ENCODE measurements at places on chromosomes 11 and 22. TPM values are rescaled to one million over a fixed set of nuclear protein-coding genes. Genes with fewer than 3 reads are reported as not detected.
A peak's percentile ranks its signal among the peaks of the same experiment; 100 is the strongest.

DNA sequence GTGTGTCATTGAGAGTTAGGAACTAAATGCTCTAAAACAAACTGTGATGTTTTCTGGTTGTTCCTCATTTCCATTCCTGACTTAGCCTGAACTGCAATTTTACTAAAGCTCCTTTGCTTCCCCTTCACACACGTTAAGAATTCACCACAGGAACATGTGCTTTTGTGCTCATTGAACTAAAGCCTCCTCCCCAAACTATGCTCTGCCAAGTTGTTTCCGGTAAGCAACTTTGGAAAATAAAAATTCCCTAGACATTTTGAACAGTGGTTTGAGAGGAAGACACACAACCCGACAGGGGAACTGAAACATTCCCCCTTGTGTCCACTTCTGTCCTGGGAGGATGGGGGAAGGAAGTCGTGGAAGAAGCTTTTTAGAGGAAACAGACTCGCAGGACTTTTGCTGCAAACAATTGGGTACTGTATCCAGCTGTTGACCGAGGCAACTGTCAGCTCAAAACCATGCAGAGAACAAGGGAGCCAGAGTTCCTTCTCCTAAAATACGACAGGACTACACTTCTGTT, 66.9 kb downstream of the GAB2 start:
- no peaks in the 10 kb centered on the region for H3K36me3 ChIP-seq
- H3K4me1 ChIP-seq: peaks cover 7% of the 10 kb centered on the region
- no peak overlapping the region for H3K4me3 ChIP-seq
- no peak overlapping the region for H3K27ac ChIP-seq

The CNIH2 gene
- 6.2 TPM for total RNA-seq

DNA sequence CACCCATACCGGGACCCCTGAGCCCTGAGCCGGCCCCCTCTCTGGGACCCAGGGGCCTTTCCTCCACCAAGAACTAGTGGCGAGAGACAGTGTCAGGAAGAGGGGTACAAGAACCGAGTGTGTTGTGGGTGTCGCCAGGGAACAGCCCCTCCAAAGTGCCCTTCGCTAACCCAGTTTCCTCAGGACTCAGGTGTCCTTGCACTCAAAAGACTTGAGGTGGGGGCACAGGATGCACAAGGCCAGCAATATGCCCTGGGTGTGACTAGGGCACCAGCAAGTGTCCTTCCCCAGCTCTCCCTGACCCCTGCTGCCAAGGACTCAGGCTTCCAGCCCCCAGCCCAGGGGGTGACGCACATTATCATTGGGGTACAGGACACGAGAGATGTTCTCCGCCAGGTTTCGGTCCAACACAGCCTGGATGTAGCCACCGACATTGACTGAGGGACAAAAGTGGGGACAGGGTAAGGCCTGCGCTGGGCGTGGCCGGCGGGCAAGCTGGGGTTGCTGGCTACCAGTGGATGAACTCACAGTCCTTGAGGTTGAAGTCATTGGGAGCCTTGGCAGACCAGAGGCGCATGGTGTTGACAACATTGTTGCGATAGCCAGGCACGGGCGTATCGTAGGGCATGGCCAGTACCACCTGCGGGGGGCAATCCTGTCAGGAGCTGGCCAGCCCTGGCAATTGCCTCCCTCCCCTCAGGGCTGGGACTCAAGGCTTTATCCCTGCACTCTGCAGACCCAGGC, 4.7 kb downstream of the PYGM start:
- peaks cover 34% of the 10 kb centered on the region for H3K36me3 ChIP-seq
- peaks cover 57% of the 10 kb centered on the region for H3K4me1 ChIP-seq
- no peak overlapping the region for H3K4me3 ChIP-seq

The POU2AF2 gene
- total RNA-seq: not detected

GRCh38 chr11:118663381-118663780, 16.1 kb downstream of the TREH start:
- DNase-seq: no peak
- H3K27me3 ChIP-seq: no peaks in the 10 kb centered on the region
- no peak overlapping the region for H3K4me3 ChIP-seq
- H3K27ac ChIP-seq: no peak overlapping the region
- H3K4me1 ChIP-seq: peaks cover 13% of the 10 kb centered on the region

DNA sequence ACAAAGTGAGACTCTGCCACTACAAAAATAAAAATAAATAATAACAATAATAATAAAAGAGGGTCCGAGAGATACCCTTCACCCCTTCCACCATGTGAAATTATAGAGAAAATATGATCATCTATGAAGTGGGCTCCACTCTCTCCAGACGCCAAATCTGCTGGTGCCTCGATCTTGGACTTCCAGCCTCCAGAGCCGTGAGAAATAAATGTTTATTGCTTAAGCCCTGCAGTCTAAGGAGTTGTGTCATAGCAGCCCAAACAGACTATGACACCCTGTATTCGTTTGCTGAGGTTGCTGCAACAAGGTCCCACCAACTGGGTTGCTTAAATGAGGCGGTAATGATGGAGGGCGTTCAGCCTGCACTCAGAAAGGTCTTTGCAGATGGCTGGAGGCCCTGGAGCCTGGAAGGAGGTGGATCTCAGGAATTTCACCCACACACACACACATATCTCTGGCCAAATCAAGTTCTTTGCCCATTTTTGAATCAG, 7.6 kb upstream of the SEPTIN5 start:
- H3K36me3 ChIP-seq: no peaks in the 10 kb centered on the region
- no peak for DNase-seq
- no peaks in the 10 kb centered on the region for H3K27me3 ChIP-seq
- no peaks in the 10 kb centered on the region for H3K4me1 ChIP-seq

DNA sequence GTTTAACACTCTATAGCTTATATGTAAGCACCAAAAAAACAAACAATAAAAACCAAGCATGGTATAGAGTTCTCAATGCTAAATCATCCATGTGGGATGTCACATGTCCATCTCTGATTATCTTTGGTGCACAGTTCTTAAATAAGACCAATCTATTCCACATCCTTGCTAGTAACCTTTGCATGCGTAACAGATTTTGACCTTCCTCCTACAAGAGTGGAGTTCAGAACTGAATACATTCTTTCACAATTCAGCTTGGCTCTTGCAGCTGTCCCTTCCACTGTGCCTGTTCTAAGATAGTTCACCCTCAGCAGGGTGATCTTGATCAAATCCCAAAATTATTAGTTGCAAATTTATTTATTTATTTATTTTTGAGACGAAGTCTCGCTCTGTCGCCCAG, 21.1 kb downstream of the PRR14L start:
- no peaks in the 10 kb centered on the region for H3K27me3 ChIP-seq
- H3K27ac ChIP-seq: no peak overlapping the region
- H3K36me3 ChIP-seq: peaks cover 28% of the 10 kb centered on the region

The SERPIND1 gene
- total RNA-seq: not detected

GRCh38 chr11:27319072-27319471, 43.9 kb downstream of the CCDC34 start:
- no peaks in the 10 kb centered on the region for H3K27me3 ChIP-seq
- H3K4me1 ChIP-seq: no peaks in the 10 kb centered on the region
- H3K4me3 ChIP-seq: no peak overlapping the region
- DNase-seq: no peak
- no peak overlapping the region for H3K27ac ChIP-seq

DNA sequence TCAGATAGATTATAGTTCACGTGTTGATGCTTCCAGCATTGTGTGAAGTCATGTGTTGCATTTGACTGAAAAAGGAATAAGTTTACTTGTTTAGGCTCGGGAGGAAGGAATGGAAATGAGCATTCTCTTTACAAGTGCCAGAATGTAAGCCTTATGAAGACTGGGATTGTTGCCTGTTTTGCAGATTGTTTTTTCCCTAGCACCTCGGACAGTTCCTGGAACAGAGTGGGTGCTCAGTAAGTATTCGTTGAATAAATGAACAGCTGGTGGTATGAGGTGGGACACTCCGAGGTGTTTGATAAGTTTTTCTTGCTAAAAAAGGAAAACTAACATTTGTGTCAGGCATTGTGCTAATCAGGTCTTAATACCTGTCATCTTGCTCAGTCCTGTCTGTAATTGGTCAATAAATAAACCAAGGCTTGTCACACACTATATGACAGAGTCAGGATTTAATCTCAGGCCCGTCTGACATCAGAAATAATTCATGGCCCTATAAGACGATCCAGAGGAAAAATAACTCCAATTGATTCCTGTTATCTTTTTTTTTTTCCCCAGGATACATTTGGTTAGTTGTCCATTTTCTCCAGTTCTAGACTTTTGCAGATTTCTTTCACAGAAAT, 304.7 kb downstream of the NELL1 start:
- H3K4me1 ChIP-seq: no peaks in the 10 kb centered on the region
- H3K36me3 ChIP-seq: no peaks in the 10 kb centered on the region
- no peaks in the 10 kb centered on the region for H3K27me3 ChIP-seq
- H3K27ac ChIP-seq: no peak overlapping the region
- H3K4me3 ChIP-seq: no peak overlapping the region

The TKFC gene
- total RNA-seq: 21.8 TPM

DNA sequence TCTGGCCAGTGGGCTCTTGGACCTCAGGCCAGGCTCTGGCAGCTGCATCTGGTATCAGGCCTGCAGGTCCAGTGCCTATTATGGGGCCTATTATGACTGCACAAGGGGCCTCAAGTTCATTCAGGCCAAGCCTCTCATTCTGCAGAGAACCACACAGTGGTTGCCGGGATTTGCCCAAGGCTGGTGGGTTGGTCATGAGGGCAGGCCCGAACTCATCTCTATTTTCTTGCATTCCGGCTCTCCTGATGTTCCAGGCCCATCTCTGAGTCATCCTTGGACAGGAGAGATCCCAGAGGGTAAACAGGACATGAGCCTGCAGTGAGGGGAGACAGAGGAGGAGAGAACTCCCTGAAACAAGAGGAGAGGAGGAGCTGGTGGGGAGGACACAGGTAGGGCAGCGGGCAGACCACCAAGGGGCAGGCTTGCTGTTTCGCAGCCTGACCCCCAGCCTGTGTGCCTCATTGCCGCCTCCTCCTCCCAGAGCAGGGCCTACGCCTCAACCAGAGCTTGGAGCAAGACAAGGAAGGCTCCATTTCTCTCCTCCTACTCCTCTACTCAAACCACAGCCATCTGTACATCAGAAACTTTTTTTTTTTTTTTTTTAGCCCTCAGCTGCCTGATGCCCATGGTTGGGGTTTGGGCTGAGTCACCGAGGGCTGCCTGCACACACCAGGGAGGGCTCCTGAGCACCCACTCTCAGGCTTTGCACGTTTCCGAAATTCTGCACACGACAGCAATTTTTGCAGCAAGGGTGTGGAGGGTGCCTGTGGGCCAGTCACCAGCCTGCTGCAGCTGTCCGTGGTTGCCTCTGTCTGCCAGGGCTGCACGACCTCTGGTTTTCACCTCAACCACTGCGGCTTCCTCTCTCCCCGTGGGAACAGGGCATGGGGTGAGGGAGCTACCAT, 12.7 kb upstream of the TREH start:
- no peaks in the 10 kb centered on the region for H3K36me3 ChIP-seq
- DNase-seq: peak; percentile 63
- peaks cover 82% of the 10 kb centered on the region for H3K4me1 ChIP-seq
- H3K27ac ChIP-seq: peak overlapping the region; percentile 9
- no peaks in the 10 kb centered on the region for H3K27me3 ChIP-seq

GRCh38 chr11:79794484-79795393, 353.9 kb upstream of the TENM4 start:
- H3K4me1 ChIP-seq: no peaks in the 10 kb centered on the region
- no peak overlapping the region for H3K4me3 ChIP-seq
- DNase-seq: no peak
- no peak overlapping the region for H3K27ac ChIP-seq
- H3K27me3 ChIP-seq: no peaks in the 10 kb centered on the region

Data from CD4-positive, alpha-beta T cell (primary cell).